ENCODE measurements at places on chromosomes 5 and 9.

- no peak for DNase-seq
Observed at GRCh38 chr9:124664143-124664542, 107.0 kb downstream of the NR6A1 start.

GRCh38 chr5:155732587-155733376, 594.2 kb upstream of the SGCD start:
- no peak for DNase-seq

DNA sequence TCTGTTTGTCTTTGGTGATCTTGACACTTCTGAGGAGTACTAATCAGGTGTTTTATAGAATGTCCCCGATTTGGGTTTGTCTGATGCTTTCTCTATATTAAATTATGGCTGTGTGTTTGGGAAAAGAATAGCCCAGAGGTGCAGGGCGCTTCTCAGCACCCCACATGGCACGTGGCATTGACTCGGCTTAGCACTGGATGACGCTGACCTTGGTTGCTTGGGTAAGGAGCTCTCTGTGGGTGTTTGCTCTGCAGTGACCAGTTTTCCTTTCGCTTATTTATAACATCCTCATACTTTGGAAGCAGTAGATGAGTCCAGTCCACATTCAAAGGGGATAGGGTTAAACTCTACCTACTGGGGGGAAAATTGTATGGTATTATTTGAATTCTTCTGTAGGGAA, 12.5 kb upstream of the FAM120AOS start:
- DNase-seq = no peak

- no peak for DNase-seq
Observed at GRCh38 chr5:78538240-78538850, 110.2 kb downstream of the LHFPL2 start.

DNA sequence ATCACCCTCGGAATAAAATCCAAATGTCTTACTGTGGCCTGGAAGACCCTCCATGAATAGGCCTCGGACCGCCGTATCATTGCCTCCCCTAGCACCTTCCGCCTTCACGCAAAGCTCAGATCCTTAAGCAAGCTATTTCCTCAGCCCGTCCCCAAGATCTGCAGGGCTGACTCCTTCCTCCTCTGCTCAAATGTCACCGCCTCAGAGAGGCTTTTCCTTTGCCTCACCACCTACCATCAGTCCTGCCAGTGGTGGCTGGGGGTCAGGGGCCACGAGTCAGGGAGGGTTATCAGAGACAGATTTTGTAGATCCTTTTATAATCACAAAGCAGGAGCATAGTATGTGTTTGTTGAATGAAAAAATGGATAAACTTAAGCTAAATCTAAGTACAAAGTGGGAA, 74.4 kb upstream of the KIF2A start:
- no peak for DNase-seq

DNA sequence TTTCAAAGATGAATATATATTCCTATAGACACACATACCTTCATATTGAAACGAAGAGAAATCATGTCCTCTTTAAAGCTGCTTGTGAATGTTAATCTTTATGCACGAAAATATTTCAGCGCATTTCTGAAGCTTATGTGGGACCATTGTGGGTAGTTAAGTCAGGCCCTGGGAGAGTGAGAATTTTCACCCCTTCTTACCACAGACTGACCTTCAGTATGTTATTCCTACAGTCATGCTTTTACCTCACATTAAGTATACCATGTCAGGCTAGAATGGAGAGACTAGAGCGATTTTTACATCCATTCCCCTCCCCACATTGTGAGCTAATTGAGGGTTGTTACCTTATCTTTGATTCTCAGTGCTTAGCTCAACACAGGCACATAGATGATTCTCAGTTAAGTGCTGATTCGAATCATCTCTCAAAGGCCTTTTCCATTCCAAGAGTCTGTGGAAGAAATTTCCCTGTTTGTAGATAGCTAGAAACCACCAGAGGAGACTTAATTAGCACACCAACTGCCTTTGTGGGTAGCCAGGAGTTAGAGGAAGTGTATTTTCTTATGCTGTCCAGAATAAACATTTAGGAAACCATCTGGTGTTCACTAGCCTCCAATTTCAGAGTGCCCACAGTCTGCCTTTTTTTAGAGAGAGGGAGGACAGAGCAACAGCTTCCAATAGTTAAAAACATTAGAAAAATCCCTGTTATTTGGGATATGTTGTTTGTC, 110.5 kb downstream of the MEGF10 start:
- DNase-seq = no peak

GRCh38 chr9:18824095-18824666, 208.8 kb downstream of the SAXO1 start:
- no peak for DNase-seq

DNA sequence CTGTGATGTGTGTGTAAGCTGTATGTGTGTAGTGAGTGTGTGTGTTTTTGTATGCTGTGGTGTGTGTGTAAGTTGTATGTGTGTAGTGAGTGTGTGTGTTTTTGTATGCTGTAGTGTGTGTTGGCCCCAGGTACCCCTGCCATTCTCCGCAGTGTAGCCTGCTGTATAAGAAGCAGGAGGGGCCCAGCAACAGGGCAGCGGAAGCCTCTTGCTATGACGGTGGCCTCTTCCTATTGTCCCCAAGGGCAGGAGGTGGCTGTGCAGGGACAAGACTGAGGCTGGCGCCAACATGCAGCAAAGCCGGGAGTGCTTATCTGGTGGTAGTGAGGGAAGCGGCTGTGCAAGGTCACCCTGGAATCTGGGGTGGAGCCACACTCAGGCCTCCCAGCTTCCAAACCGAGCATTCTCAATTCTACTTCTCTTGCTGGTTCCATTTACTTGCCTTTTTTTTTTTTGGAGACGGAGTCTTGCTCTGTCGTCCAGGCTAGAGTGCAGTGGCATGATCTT, 5.1 kb downstream of the SPAAR start:
- no peak for DNase-seq

- no peak for DNase-seq
Observed at GRCh38 chr5:38448568-38449350, 107.7 kb downstream of the LIFR start.

- no peak for DNase-seq
Observed at GRCh38 chr5:22354956-22355355, 498.2 kb downstream of the CDH12 start.

GRCh38 chr9:130638284-130639123, 25.9 kb upstream of the PRDM12 start:
- no peak for DNase-seq

DNA sequence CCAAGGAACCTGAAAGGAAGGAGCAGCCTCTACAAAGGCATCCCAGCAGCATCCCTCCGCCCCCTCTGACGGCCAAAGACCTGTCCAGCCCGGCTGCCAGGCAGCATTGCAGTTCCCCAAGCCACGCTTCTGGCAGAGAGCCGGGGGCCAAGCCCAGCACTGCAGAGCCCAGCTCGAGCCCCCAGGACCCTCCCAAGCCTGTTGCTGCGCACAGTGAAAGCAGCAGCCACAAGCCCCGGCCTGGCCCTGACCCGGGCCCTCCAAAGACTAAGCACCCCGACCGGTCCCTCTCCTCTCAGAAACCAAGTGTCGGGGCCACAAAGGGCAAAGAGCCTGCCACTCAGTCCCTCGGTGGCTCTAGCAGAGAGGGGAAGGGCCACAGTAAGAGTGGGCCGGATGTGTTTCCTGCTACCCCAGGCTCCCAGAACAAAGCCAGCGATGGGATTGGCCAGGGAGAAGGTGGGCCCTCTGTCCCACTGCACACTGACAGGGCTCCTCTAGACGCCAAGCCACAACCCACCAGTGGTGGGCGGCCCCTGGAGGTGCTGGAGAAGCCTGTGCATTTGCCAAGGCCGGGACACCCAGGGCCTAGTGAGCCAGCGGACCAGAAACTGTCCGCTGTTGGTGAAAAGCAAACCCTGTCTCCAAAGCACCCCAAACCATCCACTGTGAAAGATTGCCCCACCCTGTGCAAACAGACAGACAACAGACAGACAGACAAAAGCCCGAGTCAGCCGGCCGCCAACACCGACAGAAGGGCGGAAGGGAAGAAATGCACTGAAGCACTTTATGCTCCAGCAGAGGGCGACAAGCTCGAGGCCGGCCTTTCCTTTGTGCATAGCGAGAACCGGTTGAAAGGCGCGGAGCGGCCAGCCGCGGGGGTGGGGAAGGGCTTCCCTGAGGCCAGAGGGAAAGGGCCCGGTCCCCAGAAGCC, 30.8 kb downstream of the CD180 start:
- peak; percentile 67 for DNase-seq

DNA sequence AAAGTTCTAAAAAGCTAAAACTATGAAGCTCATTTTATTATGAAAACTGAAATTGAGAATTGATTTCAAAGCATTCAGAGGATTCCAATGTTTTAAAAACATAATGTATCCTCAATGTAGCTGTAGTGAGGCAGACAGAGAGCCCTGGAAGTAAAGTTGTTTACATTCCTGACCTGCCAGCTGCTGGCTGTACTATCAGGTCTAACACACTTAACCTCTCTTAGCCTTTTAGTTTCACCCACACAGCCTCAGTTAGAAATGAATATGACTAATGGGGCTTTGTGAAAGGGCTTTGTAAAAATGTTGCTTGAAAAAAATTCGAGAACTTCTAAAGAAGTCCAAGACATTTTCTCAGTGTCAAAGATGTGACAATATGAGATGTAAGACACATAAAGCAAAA, 122.6 kb downstream of the FBXL17 start:
- no peak for DNase-seq

GRCh38 chr5:108084105-108084504, 297.8 kb downstream of the FBXL17 start:
- no peak for DNase-seq

GRCh38 chr5:95617057-95617456, 2.8 kb upstream of the GPR150 start:
- DNase-seq = no peak

DNA sequence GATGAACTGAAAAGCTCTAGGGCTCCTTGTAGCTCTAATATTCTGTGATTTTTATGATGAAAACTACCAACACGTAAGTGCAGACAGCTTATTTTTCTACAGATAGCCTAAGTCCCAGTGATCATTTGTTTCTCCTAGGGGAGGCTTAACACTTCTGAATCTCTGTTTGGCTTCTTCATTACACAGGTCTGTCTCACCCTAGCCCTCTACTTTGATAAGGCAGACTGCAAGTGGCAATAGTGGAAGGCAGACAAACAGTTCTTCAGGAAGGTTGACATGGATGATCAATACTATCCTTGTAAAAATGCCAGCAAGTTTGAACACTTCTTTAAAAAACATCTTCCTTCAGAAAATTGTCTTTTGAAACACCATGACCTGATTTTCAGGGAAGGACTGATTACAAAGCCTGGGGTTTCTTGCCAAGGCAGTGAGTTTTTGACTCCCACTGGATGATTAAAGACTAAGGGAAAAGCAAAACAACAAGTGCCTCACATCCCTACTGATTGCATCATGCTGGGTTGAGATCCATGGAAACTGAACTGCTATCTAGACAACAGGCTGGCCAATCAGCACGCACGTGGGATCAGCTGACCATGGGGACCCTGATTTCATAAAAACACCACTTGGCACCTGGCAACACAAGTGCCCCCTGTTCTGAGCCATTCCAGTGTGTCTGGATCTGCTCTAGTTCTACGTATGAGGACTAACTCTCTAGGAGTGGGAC, 212.2 kb downstream of the SMARCA2 start:
- DNase-seq = no peak

- no peak for DNase-seq
Observed at GRCh38 chr5:102295534-102296177, 428 bp downstream of the SLCO4C1 start.

- DNase-seq = no peak
Observed at GRCh38 chr5:74974451-74975091, 77.8 kb downstream of the GCNT4 start.

DNA sequence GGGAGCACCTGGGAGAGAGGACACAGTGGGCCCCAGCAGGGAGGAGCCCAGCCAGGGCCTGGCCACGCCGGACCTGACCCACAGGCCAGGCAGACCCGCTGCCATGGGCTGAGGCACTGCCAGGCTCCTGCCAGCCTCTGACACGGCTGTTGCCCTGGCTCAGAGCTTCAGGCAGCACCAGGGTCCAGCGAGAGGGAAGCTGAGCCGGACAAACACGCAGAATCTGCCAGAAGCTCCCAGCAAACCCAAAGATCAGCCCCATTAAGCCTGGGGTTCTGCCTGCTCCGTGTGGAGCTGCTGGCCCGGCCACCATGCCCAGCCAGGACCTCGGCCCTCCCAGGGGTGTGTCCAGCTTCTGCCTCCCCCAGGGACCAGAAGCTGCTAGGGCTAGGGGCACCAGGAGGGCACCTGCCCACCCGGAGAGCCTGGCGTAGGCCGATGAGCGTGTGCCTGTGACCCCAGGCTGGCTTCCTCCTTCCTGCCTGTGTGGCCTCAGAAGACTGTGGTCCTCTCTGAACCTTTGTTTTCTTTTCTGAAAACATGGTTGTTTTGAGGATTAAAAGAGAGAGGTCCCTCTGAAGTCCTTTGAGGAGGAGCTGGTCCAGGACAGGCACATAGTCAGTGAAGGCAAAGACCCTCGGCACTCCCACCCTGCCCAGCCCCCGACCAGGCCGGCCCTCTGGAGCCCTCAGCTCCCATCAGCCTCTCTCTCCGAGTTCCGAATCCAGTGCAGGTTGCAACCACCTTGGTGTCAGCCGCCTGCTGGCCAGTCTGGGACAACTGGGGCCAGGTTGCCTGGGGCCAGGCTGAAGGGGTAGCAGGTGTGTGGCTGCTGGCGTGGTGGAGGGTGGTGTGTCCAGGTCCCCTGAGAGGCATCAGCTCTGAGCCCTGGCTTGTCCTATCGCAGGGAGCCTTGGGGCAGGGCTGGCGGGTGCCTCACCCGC, 39.6 kb downstream of the KCNT1 start:
- no peak for DNase-seq

- no peak for DNase-seq
Observed at GRCh38 chr9:95757439-95757838, 118.1 kb upstream of the ERCC6L2 start.

- no peak for DNase-seq
Observed at GRCh38 chr5:82142928-82143577, 135.1 kb downstream of the RPS23 start.

DNA sequence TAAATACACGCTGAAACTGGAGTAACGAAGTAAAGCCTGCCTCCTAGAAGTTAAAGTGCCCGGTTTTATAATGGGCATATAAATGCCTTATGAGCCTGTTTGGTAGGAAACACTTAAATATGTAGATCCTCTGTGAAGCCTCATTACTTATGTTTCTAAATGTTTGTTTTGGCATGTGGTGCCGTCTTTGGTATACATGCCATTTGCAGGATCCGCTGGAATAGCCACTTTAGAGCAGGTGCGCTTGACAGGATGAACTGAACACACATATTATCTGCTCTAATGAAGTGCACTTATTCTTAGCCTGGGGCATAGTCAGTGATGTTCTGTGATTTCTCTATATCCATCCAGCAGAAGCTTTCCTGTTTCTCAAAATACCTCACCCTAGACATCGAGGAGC, 778.1 kb upstream of the WWC1 start:
- no peak for DNase-seq

DNA sequence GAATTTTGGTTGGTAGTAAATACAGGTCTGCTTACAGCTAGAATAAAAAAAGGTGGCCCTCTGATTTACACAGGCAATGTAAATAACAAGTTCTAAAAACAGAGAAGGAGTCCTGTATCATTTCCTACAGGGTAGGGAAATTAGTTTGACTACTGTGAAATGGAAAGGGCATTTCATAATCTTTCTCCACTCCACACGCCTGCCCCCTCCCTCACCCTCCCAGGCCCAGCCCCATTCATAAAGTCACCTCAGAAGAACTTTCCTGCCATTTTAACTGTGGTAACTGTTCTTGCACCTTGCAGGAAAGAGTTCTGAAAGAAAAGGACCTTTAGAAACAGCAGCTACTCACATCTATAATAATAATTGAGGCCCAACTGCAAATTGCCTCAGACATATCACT, 69.7 kb downstream of the MEF2C start:
- DNase-seq = no peak

GRCh38 chr5:72842816-72843215, 26.4 kb downstream of the TNPO1 start:
- no peak for DNase-seq

- no peak for DNase-seq
Observed at GRCh38 chr5:146466521-146467349, 19.6 kb downstream of the TCERG1 start.
